ENCODE measurements at places on chromosomes 6 and 20.

DNA sequence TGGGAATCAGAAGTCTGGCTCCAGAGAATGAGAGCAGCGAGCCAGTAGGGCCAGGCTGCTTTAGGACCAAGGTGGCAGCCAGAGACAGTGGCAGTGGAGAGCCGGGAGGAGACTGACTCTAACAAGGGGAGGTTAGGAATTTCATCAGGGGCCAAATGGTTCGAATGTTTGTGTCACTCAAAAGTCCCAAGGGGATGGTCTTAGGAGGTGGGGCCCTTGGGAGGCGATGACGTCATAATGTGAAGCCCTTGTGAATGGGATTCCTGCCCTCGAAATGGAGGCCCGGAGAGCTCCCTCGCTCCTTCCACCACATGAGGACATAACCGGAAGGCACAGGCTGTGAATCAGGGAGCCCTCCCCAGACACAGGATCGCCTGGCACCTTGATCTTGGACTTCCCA is 299.7 kb downstream of the QKI start:
- no peak for DNase-seq

- DNase-seq, result no peak
Measured at GRCh38 chr20:38392356-38392755, 42.8 kb downstream of the SNHG17 start.

GRCh38 chr6:130215526-130215925 is 7.2 kb downstream of the SAMD3 start:
- no peak for DNase-seq

GRCh38 chr6:56767892-56768531 is 125.3 kb upstream of the DST start:
- DNase-seq, result no peak

DNA sequence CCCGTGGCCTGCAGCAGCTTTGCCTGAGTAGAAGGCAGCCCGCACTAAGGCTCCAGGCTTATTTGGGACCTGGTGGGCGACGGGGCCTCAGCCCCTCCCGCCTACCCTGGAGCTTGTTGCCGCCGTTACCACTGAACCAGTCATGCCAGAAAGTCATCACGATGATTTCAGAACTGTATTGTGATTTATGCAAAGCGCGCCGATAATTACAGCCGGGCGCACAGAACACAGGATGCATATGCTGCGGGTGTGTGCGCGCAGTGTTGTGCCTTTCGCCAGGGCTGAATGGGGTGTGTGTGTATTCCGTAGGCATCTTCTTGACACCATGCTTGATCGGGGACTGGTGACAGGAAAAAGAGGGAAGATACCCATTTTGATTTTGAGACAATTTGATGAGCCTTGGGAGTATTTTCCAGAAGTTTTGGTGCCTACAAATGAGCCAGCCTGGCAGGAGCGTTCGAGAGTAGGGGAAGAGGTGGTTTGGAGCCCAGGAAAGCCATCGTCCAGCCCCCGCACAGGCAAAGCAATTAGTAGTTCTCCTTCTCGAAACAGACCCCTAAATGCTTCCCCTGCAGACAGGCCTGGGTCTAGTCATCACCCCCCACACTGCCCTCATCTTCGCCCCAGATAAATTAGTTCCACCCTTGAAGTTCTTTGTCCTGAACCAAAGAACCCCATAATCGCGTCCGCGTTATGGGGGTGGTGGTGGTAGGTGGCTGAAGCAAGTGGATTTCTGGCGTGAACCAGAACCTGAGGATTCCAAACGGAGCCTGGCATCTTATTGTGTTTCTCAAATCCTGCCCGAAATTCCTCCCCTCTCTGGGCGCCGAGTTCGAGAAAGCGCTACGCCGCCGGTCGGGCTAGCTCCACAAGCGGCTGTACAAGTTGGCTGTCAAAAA is 1.9 kb upstream of the NR2E1 start:
- DNase-seq, result no peak

GRCh38 chr6:119028091-119028490 is 50.4 kb downstream of the FAM184A start:
- no peak for DNase-seq

DNA sequence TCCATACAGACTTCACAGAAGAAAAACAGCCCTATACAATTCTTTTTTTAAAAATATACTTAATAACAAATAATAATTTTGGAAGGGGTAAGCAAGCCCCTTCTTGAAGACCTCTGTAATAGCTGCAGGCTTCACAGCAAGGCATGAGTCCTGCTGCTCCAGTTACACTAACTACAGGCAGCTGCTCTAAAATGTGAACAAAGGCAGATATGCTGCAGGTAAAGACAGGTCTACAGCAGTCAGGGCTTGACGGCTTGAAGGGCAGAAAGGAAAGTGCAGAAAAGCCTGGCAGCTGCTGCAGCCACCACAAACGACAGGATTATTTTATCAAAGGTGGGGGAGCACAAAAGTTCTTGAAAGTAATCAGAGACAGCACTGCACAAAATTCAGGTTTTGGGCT is 11.3 kb downstream of the FAXC start:
- DNase-seq, result no peak

DNA sequence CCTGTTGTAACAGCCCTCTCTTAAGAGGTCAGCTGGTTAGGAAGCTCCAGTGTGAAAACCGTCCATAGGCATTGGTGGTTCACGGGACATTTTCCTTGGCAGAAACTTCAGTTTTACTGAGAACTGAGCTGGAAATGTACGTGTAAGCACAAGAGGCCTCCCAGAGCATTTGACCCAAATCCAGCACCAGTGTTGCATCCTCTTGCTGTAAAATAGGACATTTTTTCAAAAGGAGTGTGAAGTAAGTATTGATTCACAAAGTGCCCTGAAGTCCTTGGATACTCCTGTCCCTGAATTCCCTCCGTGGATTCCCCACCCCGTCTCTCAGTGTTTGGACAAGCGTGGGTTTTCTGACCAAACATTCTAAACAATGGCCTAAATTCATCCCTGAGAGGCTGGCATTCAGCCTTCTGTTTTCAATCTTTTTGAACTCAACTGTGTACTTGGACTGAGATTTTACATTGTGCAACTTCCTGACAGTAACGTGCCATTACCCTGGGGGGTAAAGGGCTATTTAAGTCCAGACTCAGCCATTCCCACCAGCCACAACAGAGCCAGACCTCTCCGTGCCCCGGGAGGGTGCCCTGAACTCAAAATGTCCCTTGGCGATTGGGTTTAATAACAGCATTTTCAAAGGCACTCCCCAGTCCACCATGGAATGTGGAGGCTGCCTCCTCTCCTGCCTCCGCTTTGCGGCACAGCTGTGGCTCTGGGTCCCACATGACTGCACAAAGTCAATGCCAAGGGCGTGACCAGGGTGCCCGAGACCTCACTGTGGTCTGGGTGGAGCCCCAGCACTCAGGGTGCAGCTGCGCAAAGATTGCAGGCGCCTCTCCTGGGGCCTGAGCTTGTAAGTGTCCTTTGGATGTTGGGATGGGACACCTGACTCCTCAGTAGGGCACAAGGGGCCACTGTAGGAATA is 92.7 kb upstream of the AFDN start:
- no peak for DNase-seq

DNA sequence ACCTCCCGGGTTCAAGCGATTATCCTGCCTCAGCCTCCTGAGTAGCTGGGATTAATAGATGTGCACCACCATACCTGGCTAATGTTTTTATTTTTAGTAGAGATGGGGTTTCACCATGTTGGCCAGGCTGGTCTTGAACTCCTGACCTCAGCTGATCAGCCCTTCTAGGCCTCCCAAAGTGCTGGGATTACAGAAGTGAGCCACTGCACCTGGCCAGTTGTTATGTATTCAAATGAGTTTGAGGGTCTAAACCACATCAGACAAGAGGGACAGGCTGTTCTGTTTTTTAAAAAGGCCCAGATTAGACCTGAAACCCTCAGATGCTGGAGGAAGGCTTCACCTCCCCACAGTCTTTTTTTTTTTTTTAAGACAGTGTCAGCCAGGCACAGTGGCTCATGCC is 4.1 kb upstream of the SPAG4 start:
- no peak for DNase-seq

DNA sequence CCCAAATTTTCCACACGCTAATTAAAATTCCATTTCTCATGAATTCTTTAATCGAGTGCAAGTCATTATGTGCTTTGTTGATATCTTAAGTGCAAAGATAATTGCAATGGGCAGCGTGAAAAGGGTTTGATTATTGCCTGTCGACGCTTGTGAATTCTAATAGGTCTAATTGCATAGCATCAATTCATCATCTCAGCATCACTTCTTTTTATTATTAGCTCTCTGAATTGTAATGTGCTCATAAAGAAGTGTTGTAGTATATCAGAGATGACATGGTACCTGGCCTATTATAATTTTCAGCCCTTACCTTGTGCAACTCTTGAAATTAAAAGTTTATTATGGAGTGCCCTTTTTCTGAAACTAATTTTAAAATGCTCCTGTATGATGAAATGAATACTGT is 866.8 kb upstream of the FLRT3 start:
- DNase-seq, result no peak

DNA sequence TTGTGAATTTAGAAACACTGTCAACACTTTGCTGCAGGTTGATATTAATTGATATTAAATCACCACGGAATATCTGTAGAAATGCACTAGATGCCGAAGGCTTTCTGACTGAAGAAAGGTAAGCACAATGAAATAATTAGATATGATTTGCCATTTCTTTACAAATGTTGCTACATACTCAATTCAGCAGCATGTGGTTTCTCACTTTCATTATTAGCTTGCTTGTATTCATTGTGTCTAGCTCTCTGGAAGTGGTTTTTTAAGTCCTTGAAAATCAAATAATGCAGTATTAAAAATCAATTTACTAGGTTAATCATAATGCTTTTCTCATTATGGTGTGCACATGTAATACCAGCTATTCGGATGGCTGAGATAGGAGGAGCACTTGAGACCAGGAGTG is 231.3 kb upstream of the MARCKS start:
- no peak for DNase-seq

- DNase-seq, result no peak
Measured at GRCh38 chr6:136309171-136309570, 19.5 kb upstream of the BCLAF1 start.
